NCI-H1417 (cell line): ENCODE measurements at places on chromosomes 3 and 15.
A peak's percentile ranks its signal among the peaks of the same experiment; 100 is the strongest.

DNA sequence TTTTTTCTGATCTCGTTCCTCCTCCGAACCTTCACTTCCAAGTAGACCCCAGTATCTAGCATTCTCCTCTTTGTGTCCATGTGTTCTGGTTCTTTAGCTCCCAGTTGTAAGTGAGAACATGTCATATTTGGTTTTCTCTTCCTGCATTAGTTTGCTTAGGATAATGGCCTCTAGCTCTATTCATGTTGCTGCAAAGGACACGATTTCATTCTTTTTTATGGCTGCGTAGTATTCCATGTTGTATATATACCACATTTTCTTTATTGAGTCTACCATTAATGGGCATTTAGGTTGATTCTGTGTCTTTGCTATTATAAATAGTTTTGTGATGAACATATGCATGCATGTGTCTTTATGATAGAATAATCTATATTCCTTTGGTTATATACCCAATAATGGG, 30.2 kb upstream of the MME start:
- DNase-seq, result no peak

DNA sequence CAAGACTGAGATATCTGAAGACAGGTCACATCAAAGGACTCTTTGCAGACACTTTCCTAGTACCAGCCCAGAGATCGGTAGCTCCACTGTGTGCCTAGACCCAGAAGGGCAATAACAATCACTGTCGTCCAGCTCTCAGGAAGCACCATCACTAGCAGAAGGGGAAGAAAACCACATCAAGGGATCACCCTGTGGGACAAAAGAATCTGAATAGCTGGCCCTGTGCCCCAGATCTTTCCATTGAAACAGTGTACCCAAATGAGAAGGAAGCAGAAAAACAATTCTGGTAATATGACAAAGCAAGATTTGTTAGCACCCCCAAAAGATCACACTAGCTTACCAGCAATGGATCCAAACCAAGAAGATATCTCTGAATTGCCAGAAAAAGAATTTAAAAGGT, 404.4 kb upstream of the NECTIN3 start:
- DNase-seq, result no peak

- peak; percentile 47 for DNase-seq
Measured at GRCh38 chr3:49554633-49555265, 472 bp downstream of the BSN start.

DNA sequence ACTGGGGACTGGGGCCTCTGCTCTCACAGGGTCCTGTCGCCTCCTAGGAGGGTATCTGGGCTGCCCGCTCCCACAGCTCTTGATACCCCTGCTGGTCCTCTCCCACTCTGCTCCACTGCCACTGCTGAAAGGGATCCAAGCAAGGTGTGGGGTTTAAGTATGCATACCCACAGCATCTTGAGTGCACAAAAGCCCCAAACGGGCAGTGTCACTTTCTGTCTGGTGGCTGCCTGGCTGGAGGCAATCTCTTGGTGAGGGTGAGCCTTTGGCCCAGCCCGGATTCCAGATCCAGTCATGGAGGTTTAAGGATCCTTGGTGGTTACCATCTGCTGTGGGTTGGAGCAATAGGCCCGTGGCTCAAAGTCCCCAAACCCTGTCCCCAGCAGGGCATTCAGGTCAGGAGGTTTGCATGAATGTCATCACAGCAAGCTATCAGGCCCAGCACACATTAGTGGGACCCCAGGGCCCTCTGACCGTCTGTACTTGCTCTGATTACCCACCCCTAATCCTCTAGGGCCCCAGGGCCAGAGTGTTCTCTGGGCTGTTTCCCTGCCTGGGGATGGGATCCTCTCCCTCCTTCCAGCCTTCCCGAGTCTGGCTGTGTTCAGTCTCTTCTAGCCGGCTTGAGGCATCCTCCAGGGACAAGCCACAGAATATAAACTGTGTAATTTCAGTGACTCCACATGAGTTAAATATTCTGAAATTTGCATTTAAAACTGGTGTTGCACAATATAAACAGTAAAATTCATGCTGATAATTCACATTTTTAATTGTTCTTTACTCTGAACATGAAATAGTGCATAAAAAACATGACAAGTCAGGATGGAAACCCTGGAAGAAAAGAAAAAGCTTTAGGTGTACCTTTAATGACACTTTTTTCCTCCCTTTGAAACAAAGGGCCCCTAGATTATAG, 4.9 kb upstream of the TJP1 start:
- DNase-seq, result no peak

DNA sequence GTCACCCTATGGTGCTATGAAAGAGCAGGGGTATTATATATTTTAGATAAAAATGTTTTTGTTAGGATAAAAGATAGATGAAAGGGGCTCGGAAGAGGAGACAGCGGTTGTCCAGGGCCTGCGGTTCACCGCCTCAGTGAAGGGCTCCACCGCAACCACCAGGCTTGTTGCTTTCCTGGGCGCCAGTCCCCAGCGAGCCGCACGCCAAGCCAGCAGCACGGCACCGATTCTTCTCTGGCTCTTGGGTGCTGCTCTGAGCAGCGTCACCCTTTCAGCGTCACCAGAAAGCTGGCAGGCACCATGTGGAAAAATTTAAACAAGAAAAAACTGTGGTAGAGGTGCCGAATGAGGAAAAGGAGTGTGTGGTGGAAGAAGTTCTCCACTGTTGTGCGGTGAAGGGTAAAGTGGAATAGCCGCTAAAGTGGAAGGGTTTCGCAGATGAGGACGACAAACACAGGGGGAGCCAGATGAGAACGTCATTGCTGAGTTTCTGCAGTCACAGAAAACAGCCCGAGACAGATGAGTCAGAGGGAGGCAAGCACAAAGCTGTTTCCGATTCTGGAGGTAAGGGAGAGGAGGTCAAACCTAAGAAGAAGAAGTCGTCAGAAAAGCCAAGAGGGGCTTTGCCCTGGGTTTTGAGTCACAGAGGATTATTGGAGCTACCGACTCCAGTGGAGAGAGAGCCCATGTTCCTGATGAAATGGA, 569.2 kb downstream of the ZBBX start:
- no peak for DNase-seq

- no peak for DNase-seq
Measured at GRCh38 chr15:62291262-62291661, 126.2 kb upstream of the C2CD4B start.

- DNase-seq, result peak; percentile 53
Measured at GRCh38 chr15:73755481-73755880, 2.3 kb upstream of the INSYN1 start.

- no peak for DNase-seq
Measured at GRCh38 chr15:83087576-83087975, 19.9 kb upstream of the TM6SF1 start.

- no peak for DNase-seq
Measured at GRCh38 chr3:129974564-129974832, at the start of gene TRH. Gene TRH (plus strand): TSS chr3:129974720. CDS start chr3:129975817, 1,097 bp downstream.

- DNase-seq, result no peak
Measured at GRCh38 chr3:99503350-99503749, 135.0 kb upstream of the COL8A1 start.

DNA sequence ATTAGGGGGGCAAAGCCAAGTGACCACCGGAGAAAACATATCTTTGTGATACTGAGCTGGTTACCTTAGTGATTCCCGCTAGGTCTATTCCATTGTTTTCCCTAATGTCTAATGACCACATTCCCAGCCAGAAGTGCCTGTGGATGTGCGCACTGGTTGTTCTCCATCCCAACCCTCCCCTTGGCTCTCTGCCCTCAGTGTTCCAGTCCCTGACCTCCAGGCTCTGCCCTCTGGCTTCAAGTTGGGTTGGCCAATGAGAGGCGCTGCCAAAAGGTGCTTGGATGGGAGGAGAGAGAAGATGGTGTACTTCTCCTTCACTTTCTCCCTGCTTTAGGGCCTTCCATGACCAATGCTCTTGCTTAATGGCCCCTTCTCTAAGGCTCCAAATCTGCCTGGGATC, 2.4 kb downstream of the COLQ start:
- DNase-seq, result no peak
